ENCODE measurements at places on chromosomes 4 and X. TPM values are rescaled to one million over a fixed set of nuclear protein-coding genes. Genes with fewer than 3 reads are reported as not detected.

GRCh38 chrX:13482746-13483541, 86.5 kb upstream of the EGFL6 start:
- no peak for DNase-seq

GRCh38 chrX:30748342-30748960, 95.2 kb downstream of the GK start:
- DNase-seq = peak; percentile 2

GRCh38 chr4:74555843-74556242, 110.9 kb downstream of the AREG start:
- no peak for DNase-seq

DNA sequence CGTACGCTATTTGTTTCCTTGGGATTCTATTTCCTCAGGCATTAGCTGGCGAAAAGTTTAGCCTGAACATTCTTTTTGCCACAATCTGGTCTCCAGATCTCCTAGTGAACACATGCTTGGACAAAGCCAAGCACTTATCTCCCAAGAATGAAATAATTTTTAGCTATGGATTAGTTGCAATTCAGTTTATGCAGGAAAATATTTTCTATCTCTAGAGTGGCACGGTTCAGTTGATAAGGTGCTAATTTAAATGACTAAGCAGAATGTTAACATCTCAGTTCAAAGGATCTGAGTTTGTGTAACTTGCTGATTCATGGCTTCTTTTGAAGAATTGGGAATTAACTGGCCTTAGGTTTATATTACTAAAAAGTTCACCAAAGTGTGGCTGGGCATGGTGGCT, 58.1 kb upstream of the JADE1 start:
- DNase-seq = no peak

DNA sequence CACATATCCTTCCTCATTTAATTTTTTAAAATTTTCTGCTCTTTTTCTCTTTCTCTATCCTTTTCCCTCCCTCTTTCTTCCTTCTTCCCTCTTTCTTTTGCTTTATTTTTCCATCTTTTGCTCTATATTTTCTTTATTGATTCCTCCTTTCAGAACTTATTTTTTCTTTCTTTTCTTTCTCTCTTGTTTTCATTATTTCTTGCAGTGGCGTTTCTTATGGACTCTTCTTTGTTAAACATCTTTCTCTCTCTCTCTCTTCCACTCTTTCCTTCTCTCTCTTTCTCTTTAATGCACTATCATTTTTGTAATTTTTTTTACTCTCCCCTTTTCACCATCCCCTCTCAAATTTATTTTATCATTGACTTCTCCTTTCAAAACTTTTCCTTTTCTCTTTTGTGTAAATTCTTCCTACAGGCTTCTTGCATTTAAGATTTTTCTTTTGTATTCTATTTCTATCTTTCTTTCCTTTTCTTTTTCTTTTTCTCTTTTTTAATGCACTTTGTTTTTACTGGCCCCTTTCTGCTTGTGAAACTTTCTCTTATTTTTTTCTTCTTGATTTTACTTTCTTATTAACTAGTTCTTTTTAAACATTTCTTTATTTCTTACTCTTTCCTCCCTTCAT, 97.0 kb downstream of the RBMX2 start:
- DNase-seq = no peak

DNA sequence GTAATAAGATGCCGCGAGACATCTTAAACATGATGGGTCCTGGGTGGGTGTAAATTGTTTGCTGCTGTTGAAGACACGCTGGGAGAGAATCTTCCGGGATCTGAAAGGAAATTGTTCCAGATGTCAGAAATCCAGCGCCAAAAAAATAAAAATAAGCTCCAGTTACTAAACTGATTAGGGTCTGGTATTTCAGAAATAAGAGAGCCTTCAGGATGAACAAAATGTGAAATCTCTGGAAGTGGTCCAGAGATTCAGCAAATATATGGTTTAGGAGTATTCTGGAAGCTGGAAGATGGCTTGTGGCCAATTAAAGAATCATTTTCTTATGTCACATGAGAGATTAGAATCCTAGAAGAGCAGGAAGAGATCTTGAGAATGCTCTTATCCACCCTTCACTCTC, 75.8 kb upstream of the NHS start:
- peak; percentile 15 for DNase-seq

DNA sequence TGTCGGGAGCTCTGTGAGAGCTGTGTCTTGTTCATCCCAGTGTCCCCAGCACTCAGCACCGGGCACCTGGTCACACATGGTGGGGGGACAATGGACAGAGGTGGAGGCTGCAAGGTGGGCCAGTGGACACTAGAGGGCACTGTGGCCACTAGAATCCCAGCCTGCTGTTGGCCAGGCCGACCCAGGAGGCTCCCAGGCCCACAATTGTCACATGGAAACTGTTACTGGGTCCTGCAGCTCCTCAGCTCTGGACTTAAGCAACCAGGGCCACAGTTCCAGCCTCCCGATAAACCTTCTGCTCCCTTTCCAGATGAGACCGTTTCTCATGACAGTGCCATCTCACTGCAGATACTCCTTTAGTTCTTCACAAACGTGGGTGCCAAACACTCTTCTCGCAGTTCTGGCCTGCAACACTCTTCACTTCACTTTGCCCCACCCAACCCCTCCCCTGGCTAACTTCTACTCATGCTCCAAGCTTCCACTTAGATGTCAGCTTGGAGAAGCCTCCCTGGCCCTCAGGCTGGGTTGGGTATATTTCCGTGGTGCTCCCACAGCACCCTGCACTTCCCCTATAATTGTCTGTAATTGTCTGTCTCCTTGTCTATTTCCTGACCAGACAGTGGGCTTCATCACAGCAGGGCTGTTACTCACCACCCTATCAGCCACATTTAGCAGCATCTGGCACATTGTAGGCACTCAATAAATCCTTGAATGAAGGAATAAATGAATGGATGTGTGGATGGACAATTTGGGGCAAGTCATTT, 3.5 kb upstream of the IQSEC2 start:
- no peak for DNase-seq

- no peak for DNase-seq
Measured at GRCh38 chr4:110418641-110419040, 57.3 kb upstream of the ENPEP start.

DNA sequence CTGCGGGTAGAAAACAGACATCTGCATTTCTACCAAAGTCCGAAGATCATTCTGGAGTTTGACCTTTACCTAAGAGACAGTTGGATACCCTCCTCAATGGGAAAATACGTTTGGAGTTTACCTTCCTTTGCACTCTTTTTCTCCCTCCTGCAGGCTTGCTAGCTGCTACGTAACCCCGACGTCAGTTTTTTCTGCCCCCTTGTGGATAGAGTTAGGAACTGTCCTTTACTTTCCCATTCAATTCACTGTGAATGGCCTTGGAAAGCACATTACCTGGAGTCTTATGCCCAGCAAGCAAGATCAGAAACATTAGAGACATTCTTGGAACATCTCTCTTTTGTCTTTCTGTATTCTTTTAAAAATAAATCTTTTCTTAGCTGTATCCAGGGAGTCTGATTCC, 250.7 kb downstream of the NAP1L3 start:
- DNase-seq = peak; percentile 20

- DNase-seq = no peak
Measured at GRCh38 chrX:53939127-53939526, 105.1 kb downstream of the PHF8 start.

- no peak for DNase-seq
Measured at GRCh38 chrX:136823175-136823574, 42.4 kb upstream of the ARHGEF6 start.

GRCh38 chr4:74038425-74039314, at the start of gene CXCL3:
Gene CXCL3, minus strand, starts transcription at chr4:74038689. Its CDS starts 78 bp downstream, at chr4:74038611.
- DNase-seq = peak; percentile 79

- no peak for DNase-seq
Measured at GRCh38 chr4:3210467-3210866, 38.5 kb upstream of the MSANTD1 start.

DNA sequence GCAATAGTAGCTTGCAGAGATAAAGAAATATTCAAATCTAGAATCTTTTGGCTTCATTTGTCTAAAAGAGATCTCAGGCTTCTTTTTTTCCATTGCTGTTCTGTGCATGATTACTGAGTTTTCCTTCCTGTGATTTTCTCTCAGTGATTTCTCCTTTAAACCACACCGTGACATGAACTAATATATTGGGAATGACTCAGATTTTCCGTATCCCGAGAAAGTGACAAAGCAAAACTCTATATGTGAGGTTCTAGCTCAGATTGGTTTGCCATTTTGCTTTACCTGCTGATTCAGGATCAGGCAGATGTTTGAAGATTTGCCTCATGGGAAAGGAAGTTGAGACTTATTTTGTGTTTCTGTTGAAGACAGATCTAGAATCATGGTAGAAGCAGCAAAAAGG, 59.4 kb downstream of the MTHFD2L start:
- no peak for DNase-seq

- no peak for DNase-seq
Measured at GRCh38 chrX:37380924-37381323, 31.8 kb downstream of the PRRG1 start.

- DNase-seq = no peak
Measured at GRCh38 chrX:53767544-53767943, 81.0 kb upstream of the HUWE1 start.

DNA sequence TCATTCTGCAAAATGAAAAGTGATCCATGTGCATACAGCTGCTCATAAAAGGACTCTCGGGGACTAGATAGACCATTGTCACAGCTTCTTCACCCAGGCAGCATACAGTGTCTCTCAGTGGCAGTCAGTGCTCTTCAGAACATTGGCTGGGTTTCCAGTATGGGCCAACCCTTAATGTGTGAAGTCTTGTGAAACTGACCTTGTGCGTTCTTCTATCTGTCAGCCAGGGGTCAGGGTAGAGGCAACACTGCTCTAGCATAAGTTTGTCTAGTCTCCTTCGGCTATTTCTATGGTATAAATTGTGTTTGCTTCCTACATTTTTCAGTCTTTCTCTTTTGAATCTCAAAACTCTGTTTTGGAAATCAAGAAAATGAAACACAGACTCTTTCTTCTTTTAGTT, 37.0 kb upstream of the SMIM31 start:
- no peak for DNase-seq

DNA sequence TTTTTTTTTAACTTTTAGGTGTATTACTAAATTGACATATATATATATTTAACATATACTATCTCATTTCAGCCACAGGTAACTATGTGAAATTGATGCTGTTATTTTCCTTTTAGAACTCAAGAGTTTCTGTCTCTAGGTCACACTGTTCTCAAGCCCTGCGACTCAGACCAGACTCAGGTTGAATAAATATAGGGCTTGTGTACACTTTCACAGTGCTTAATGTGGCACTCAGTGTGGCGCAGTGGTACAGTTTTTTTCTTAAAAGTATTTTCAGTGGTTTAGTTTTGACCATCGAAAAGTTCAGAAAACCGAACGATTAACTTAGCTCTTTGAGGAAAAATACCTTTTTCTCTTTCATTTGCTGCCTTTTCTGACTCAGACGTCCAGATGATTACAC, 24.7 kb downstream of the PACRGL start:
- no peak for DNase-seq

GRCh38 chr4:81965911-81966310, 407.9 kb downstream of the HNRNPD start:
- no peak for DNase-seq

- DNase-seq = no peak
Measured at GRCh38 chr4:88187766-88188165, 29.3 kb upstream of the ABCG2 start.

GRCh38 chr4:7853271-7853670, 86.4 kb downstream of the AFAP1 start:
- no peak for DNase-seq

DNA sequence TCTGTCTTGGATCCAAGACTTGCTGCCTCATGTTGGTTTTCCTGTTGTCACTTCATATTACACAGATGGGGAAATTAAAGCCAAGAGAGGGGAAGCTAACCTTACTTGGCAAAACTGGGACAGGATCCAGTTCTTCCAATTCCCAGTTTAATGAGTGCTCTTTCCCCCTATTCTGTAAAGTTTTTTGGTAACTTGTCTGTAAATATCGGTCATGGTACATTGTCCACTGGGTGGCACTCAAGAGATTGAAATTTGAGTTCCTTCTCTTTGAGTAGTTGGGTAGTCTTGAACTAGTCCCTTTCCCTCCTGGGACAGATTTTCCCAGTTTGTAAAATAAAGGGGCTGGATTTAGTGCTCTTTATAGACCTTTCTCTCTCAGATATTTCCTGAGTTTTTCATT, 12.4 kb upstream of the EOLA2 start:
- peak; percentile 50 for DNase-seq

- DNase-seq = no peak
Measured at GRCh38 chr4:23855912-23856605, 33.8 kb downstream of the PPARGC1A start.

GRCh38 chr4:10480616-10481015, 23.4 kb upstream of the ZNF518B start:
- no peak for DNase-seq

- DNase-seq = no peak
Measured at GRCh38 chr4:183395395-183395794, 49.0 kb upstream of the CDKN2AIP start.

DNA sequence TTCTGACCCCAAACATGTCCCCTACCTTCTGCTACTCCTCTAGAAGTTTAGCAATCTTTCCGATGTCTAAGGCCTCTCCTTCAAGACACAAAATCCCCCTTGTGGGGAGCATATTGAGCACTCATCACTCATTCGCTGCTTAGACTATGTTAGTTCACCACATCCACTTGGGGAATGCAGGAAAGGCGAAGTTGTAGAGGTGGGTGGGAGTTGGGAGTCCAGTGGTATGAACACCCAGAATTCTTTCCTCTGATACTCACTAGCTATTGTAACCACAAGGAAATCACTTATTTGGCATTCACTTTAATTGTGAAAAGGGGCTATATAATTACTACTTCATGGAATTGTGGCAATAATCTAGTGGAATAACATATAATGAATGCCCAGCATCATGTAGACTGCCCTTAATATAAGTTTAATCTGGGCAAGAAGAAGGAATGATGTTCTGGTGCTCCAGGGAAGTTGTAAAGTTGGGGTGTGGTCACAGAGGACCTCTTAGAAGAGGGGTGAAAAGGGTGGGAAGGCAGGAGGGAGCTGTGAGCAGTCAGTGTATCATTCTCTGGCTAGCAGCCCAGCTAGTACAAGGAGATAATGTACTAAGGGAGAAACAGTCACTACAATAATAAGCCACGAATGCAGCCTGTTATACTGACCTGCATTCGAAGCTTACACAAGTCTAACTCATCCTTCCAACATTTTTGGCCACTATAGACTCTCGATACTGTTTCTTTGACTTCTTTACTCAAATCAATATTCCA, 468.2 kb upstream of the DIPK2B start:
- peak; percentile 88 for DNase-seq

- DNase-seq = no peak
Measured at GRCh38 chr4:26204249-26204825, 116.5 kb upstream of the RBPJ start.

DNA sequence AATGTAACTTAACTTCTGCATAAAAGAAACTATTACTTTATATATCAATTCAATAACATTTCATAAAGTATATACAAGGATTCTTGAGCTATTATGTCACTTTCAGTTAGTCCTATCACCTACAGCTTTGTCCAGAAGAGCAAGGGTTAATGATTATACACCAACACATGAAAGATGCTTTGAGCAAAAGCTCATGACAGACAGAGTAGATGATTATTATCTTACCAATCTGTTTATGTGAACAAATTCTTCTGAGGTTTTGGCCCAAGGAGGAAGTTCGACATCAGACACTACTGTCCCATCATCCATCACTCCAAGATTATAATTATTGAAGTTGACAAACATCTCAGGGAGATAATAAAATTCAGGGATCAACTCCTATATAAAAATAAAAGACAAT, 166.7 kb upstream of the MAB21L2 start:
- no peak for DNase-seq

FHDC1 gene
- polyA plus RNA-seq = 7.5 TPM

AGTR2 gene
- polyA plus RNA-seq = 56.6 TPM

CUL4B gene
- 36.9 TPM for polyA plus RNA-seq

PABPC1L2B gene
- not detected for polyA plus RNA-seq

EVC2 gene
- 5.9 TPM for polyA plus RNA-seq

P2RY4 gene
- not detected for polyA plus RNA-seq

ZCCHC18 gene
- 2.4 TPM for polyA plus RNA-seq

SHROOM3 gene
- polyA plus RNA-seq = 61.5 TPM

IL9R gene
- not detected for polyA plus RNA-seq
